CD4-positive, alpha-beta T cell treated with Interleukin-15 for 4 hours (primary cell): ENCODE measurements at places on chromosomes 11 and 22.
A peak's percentile ranks its signal among the peaks of the same experiment; 100 is the strongest.

DNA sequence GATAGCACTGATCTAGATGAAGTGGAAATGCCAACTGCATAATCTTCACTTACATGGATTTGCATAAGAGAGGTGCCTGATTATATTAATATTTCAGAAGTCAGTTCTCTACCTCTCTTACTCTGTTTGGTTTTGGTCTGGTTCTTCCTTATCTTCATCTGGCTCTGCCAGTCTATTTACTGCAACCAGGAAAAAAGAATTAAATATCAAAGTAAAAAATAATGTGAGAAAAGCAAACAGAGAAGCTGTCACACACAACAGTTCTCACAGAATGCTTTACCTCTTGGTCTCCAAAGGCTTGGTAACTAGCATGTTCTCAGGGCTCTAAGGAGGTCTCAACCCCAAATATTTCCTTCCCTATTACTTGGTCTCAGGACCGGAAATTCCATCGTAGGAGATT, 6.7 kb downstream of the VSIG10L2 start:
- DNase-seq: no peak

DNA sequence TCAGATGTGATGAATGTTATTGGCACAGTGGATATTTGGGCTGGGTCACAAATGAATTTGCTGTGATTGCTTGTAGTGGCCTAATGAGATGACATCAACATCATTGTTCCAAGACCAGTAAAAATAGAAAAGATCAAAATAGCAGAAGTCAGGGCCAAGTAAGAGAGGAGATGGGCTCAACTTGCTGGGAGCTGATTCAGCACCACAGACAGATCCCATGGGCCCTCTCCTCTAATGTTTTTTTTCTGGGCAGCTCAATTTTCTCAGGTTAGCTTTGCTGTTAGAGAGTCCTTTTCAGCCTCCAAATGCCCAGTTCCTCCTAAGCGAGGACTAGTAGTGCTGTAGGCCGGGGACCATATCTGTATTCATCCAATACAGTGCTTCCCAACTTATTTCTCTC, 86.0 kb upstream of the IZUMO1R start:
- DNase-seq: no peak

DNA sequence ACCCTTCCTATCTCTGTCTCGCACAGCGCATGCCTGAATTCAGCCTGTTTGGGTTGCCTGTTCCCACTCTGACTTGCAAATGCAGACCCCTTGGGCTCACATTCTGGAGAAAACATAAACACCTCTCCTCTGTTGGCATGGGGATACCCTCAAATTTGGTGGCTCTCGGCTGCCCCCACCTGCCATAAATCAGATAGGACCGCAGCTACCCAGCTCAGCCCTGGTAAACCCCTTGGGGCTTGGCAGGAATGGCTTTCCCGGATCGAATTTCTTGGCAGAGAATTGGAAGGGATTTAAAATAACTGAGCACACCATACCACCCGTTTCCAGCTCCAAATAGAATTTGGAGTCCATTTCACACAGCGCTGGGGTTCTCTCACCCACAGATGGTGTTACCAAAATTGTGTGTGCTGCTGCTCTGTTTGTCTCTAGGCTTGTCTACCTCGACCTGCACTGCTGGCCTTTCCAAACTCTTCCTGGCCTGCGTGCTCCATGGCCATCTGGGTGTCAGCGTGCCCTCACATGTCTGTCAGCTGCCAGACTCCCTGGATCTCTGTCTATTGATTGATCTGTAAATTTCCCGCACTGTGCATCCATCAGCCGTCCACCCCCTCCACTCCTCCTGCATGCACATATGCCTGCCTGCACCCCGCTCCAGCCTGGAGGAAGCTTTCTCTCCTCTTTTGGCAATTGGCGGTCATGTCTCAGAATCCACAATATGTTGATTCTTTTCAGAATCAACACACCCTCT, 134.0 kb downstream of the NTM start:
- DNase-seq: no peak

DNA sequence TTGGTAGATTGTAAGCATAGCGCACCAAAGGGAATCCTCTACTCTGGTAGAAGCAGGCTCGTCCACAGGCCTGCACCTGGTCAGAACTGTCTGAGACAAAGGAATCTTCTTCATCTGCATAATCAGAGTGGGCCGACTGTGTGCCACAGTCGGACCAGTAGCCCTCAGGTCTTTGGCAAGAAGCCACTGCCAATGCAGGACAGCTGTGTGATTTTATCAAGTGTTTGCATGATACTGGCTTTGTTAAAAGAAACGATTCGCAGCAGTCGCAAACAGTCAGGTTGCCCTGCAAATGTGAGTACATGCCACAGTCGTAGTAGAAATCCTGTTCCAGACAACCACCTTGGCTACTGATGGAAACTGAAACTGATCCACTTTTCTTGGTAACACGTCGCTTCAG, 4.9 kb upstream of the CCDC34 start:
- DNase-seq: no peak

GRCh38 chr11:96318850-96319249, 24.1 kb downstream of the MAML2 start:
- no peak for DNase-seq

- DNase-seq: no peak
Observed at GRCh38 chr11:17102462-17102861, 25.0 kb upstream of the RPS13 start.

DNA sequence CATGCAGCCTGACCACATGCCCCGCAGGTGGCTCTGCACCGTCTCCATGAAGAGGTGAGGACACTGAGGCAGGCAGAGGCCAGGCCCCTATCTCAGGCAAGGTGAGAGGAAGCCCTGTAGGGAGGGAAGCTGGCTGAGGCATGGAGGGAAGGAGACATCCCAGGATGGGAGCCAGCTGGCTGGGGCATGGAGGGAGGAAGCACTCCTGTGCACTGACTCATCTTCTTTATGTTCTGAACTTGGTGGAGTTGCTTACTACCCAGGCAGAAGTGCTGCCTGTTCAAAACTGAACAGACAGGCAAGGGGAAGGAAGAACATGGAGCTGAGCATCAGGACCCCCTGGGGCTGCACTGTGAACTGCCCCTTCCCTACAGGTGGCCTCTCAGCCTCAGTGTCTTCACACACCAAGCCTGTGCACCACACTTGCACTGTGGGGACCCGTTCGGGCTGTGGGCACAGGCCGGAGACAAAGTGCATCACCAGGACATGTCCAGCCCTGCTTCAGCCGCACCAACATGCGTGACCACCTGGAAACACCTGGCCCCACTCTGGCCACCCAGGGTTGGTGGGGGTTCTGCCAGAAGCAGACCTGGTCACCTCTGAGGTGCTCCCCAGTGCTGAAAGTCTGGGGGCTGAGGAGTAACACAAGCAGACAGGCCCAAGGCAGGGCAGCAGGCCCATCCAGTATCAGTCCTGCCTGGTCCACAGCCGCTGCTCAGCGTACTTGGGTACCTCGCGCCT, 55.5 kb downstream of the DGCR2 start:
- no peak for DNase-seq

DNA sequence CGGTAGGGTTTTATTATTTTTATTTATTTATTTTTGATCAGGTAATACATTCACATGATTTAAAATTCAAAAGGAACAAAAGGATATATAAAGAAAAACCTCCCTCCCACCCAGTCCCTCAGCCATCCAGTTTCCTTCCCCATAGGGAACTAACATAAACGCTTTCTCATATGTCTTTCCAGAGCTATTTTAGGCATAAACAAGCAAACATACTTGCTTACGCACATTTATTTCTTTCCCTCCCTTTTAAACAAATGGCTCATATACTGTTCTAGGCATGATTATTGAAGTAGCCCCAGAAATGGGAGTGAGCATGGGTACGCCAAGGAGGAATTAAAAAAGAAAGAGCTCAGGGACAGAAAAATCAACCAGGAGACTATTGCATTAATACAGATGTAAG, 63.7 kb downstream of the LIF start:
- DNase-seq: no peak

- peak; percentile 65 for DNase-seq
Observed at GRCh38 chr22:36409911-36410756, 22.4 kb upstream of the MYH9 start.

DNA sequence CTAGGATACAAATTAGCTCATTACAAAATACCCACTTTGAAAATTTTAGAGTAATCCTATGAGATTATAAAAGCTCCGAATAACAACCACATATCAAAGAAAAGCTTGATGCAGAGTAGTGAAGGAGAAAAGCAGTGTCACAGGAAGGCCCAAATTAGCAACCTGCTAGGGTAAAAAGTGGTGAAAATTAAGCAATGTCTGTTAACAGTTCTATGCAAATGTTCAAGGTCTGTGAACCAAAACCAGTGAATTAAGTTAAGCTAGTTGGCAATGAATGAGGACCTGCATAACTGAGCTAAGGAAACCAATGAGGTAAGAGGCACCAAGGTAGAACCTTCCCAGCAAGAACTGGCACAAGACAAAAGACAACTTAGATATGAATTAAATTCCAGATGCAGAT, 29.6 kb downstream of the PRDM10 start:
- DNase-seq: no peak

DNA sequence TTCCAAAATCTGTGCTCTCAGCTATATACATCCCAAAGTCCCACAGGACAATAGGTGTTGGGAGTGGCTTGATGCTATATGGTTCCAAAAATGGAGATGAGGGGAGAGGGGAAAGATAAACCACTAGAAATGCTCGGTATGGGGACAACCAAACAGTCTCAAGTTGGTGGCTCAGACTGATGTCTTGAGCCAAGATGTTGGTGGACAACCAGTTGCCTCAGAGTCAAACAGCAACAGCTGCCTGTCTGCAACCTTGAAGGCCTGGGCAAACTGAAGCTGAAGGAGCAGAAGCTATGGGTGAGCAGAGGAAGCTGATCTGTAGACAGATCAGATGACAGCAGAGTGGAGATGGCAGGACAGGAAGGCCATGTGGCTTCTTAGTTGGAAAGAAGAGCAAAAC, 4.0 kb downstream of the RRP8 start:
- DNase-seq: no peak

DNA sequence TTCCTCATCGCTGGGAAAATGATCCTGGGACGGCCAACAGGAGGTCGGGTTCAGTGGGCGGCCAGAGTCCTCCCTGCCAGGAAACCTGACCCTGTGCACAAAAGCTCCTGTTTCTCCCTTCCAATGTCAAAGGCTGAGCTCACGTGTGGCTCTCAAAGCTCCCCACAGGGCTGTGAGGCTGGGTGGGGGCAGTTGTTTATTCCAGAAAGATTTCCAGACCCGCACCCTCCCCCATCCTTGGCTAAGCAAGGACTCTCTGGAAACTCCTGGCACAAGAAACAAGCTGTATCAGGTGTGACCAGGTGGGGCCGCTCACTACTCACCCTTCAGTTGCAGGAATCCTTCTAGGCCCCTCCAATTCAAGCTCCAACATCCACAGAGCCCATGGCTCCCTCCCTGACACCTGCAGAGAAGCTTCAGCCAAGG, 131.9 kb downstream of the SHANK2 start:
- no peak for DNase-seq

DNA sequence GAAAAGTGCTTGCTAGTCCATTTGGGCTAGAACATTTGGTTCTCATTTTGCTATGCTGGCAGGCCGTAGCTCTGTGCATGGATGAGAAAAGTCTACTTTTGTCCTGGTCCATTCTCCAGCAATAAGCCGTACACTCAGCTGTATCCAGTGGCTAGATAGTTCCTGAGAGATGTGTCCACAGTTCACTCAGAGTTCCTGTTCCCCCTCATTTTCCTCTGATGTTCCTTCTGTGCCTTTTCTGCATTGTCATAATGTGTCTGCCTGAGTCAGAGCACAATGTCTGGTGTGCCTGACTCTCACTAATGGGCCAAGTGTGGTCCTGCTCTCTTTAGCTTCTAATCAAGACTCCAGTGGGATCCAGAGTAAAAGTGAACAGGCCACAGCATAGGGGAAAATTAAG, 215.7 kb upstream of the CTSC start:
- no peak for DNase-seq

GRCh38 chr11:72349616-72350218, 84.6 kb downstream of the CLPB start:
- DNase-seq: no peak

DNA sequence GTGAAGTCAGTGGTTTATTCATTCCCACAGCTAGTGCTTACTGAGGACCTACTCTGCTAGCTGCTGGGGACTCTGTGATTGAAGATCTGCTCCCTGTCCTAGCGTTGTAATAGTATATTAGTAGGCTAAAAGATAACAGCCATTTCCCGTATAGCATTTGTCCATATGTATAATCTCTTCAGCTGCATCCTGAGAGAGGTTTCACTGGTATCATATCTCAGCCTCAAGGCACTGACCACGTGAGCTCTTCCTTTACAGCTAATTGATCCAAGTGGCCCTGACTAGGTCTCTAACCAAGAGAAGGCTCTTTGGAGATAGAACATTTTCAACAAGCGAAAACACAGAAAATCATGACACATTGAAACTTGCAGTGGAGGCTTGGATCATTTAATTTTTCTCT, 110.2 kb downstream of the APIP start:
- no peak for DNase-seq

- DNase-seq: no peak
Observed at GRCh38 chr22:20147237-20147988, 3.4 kb downstream of the CCDC188 start.

GRCh38 chr11:84790849-84791427, 836.2 kb downstream of the DLG2 start:
- DNase-seq: no peak

DNA sequence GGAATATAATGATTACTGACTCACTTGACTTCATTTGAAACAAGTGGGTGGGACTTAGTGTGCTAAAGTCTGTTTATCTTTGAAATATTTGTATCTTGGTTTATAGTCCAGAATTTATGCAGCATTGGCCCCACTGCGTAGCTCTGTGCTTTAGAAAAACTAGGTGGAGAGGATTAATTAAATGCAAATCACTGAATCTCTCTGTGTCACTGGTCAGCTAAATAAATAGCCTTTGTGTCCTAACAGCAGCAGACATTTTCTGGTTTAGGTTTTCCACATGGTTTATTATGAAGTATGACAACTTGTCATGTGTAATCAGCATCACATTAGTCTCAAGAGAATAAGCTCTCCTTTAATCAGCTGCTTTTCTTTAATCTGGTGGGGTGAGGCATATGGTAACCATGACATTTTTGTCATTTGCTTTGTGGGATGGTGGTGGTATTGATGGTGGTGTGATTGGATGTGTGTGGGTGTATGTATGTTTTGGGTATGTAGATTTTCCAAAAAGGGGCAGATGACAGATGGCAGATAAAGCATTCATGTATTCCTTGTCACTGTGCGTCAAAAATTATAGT, 33.9 kb downstream of the BCL2L13 start:
- DNase-seq: no peak

GRCh38 chr11:96607864-96608558, 218.2 kb downstream of the JRKL start:
- DNase-seq: no peak

- DNase-seq: no peak
Observed at GRCh38 chr11:119907878-119908572, 179.0 kb upstream of the NECTIN1 start.

- no peak for DNase-seq
Observed at GRCh38 chr11:72690166-72690565, 15.9 kb upstream of the PDE2A start.

- no peak for DNase-seq
Observed at GRCh38 chr11:25899617-25900160, 432.2 kb upstream of the ANO3 start.

GRCh38 chr22:35275580-35275979, 18.3 kb downstream of the HMGXB4 start:
- no peak for DNase-seq
